ENCODE measurements at places on chromosomes 16 and 17.

- no peak for DNase-seq
These were observed 29.5 kb downstream of the SMURF2 start for GRCh38 chr17:64632606-64633005.

GRCh38 chr16:21076186-21076883 lies 74.3 kb downstream of the DNAH3 start:
- no peak for DNase-seq

GRCh38 chr16:57992084-57992483 lies 8.4 kb downstream of the ZNF319 start:
- DNase-seq: no peak

GRCh38 chr16:17571499-17572093 lies 100.8 kb upstream of the XYLT1 start:
- DNase-seq: no peak

- DNase-seq: no peak
These were observed 867.3 kb upstream of the GOT2 start for GRCh38 chr16:59601452-59601851.

DNA sequence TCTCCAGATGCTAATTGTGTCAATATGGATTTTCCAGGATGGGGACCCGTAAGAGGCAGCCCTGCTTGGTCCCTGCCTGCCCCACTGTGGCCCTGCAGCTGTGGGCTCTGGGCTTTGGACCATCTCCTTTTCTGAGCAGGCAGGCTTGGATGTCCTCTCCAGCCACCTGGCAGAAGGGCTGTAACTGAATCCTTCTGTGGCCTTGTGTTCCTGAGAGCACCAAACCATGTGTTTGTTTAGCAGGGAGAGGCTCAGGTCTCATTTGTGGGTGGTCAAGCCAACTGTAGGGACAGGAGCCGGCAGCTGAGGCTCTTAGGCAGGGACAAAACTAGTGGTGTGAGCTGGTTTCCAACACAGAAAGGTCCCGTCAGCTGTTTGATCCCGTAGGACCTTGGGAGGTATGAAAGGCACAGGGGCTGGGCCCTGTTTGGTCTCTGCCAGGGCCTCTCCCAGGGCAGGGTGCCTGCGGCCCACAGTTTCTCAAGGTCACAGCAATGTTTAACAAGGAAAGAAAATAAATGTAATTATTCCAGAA lies 18.5 kb downstream of the SEC14L5 start:
- DNase-seq: no peak
